ENCODE measurements at places on chromosomes 2 and 18.

DNA sequence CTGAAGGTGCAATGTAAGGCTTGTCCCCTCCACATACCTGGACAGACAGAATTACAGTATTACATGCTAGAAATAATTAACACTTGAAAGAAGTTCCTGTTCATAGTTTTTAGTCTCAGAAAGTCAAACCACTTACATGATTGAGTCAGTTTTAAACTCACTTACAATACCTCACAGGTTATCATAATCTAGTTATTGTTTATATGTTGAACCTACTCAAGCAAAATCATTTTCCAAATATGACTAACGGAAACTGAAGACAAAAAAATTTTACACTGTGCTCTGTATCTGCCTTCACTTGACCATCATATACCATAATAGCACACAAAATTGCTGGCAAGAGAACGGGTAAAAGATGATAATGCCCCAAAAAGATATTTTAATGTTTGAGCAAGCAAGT is 78.5 kb downstream of the ATL2 start:
- DNase-seq, result no peak

DNA sequence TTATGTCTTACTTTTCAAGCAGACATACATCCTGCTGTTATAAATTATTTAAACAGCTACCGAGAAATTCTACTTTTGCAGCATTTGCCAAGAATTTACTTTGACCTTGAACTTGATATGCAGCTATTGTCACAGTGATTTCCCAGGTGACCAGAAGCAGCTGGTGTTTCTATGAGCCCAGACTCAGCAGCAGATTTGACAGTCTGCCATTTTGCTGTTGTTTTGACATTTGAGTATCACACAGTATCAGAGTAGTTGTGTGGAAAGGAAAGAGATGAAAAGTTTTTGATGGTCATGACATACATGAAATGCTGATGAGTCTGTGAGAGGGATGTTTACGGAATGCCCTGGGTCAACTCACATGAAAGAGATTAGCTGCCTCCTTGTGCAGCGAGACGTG is 6.6 kb upstream of the CCDC195 start:
- no peak for DNase-seq

GRCh38 chr2:229586746-229587705 is 127.3 kb downstream of the DNER start:
- peak; percentile 81 for DNase-seq

DNA sequence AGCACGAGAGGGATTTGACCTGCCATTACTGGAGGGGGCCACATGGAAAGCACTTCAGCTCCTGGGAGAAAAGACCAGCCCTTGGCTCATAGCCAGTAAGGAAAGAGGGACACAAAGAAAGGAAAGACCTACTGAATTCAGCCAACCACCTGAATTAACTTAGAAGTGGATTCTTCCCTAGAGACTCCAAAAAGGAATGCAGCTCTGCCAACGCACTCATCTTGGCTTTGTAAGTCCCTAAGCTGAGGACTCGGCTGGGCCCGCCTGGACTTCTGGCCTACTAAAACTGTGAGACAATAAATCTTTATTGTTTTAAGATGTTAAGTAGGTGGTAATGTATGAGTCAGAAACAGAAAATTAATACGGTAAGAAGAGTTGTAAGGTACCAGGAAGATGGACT is 11.5 kb downstream of the ATF2 start:
- no peak for DNase-seq

GRCh38 chr2:159459279-159459678 is 157.1 kb downstream of the BAZ2B start:
- DNase-seq, result no peak
